ENCODE measurements at places on chromosomes 3 and 15. TPM values are rescaled to one million over a fixed set of nuclear protein-coding genes. Genes with fewer than 3 reads are reported as not detected.
A peak's percentile ranks its signal among the peaks of the same experiment; 100 is the strongest.

The COL7A1 gene
- total RNA-seq: 12.5 TPM

The KBTBD13 gene
- total RNA-seq: not detected

The ADAMTS17 gene
- 5.1 TPM for total RNA-seq

The TMEM108 gene
- total RNA-seq: 0.98 TPM

The DNAH1 gene
- total RNA-seq: 11.5 TPM

The FEZF2 gene
- total RNA-seq: not detected

The AGTR1 gene
- total RNA-seq: 20.3 TPM

The ATP2B2 gene
- 0.15 TPM for total RNA-seq

The ACTC1 gene
- 1.6 TPM for total RNA-seq

DNA sequence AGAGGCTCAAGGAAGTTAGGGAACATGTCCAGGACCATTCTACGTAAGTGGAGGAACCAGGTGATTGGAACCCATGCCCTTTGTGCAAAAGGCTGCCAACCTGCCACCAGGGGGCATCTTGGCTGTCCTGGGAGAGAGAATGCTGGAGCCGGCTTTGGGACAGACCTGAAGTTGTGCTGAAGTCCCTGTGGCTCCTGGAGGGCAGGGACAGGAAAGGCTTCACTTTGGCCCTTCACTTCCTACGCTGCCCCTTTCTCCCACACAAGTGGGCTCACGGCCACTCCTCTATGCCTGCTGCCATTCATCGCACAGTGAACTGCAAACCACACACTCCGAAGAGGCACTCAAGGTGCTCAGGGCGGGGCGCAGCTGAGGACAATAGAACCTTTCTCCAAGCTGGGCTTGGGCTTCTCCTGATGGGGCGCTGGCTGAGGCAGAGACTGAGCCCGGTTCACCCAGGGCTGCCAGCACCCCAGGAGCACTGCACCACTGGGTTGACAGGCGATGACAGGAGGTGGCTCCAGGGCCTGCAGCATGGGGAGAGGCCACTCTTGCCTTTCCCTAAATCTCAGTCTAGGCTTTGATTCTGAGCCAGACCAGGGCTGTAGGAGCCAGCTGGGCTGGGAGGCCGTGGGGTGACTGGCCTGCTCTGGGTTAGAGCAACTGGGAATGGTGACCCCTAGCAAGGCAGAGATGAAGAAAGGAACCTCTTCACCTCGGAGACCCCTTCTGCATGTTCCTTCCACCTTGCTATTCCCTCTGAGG, 8.4 kb downstream of the SHF start:
- DNase-seq: no peak
- H3K27me3 ChIP-seq: no peaks in the 10 kb centered on the region
- no peaks in the 10 kb centered on the region for H3K4me1 ChIP-seq
- no peaks in the 10 kb centered on the region for H3K36me3 ChIP-seq

- no peak for DNase-seq
- no peaks in the 10 kb centered on the region for H3K4me1 ChIP-seq
- no peaks in the 10 kb centered on the region for H3K27me3 ChIP-seq
- no peak overlapping the region for H3K27ac ChIP-seq
- no peaks in the 10 kb centered on the region for H3K36me3 ChIP-seq
Measured at GRCh38 chr3:79178471-79179180, 589.2 kb downstream of the ROBO1 start.

DNA sequence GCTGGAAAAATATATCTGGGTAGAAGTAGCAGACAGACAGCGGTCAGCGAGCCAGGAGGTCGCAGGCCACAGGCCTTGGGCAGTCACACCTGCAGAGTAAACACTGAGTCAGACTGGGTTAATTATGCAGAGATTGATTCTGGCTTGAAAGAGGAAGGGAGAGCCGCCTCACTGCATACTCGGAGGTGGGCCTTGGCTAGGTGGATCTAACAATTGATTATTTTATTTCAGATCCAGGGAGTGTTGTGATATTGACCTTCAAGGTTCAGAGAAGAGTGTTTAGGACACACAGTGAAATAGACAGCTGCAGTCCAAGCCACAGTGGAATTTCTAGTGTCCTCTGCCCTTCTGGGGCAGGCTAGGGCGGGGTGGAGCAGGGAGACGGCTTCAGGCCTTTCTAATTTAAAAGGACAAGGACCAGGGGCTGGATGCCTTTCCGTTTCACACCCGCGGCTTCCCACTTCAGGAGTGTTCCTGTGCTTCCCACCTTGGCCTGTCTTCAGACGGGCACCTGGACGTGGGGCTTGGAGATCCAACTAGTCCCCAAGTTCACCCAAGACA, 237.3 kb downstream of the XXYLT1 start:
- no peak for DNase-seq
- H3K36me3 ChIP-seq: no peaks in the 10 kb centered on the region
- H3K4me3 ChIP-seq: no peak overlapping the region
- H3K27me3 ChIP-seq: no peaks in the 10 kb centered on the region
- H3K27ac ChIP-seq: no peak overlapping the region
- no peaks in the 10 kb centered on the region for H3K4me1 ChIP-seq

DNA sequence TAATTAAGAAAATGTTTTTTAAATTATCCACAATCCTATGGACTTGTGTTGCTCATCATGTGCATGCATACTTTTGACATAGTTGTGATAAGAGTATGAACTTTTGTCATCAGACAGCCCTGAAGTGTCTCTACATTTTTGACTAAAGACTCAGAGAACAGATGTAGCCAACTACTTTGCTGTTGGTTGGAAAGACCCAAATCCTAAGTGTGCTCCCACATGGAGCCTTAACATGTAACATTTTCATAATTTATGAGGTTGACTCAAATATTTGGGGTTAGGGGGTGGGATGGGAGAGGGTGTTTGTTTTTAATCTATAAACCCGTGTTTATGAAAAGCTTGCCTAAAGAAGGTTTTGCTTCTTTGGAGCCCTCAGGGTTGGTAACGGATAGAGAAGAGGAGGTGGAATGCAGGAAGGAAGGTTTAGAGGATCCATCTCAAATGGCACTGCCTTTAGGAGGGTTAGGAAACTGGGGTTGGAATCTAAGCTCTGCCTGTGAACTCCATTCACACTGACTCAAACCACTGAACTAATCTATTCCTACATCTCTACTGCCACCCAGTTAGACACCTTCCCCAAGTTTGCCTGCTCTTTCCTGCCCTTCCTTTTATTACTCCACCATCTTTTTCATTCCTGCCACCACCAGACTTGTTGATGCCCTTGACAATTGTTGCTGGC, 3.7 kb downstream of the BOC start:
- H3K27me3 ChIP-seq: no peaks in the 10 kb centered on the region
- no peaks in the 10 kb centered on the region for H3K4me1 ChIP-seq
- peak overlapping the region; percentile 86 for H3K4me3 ChIP-seq

DNA sequence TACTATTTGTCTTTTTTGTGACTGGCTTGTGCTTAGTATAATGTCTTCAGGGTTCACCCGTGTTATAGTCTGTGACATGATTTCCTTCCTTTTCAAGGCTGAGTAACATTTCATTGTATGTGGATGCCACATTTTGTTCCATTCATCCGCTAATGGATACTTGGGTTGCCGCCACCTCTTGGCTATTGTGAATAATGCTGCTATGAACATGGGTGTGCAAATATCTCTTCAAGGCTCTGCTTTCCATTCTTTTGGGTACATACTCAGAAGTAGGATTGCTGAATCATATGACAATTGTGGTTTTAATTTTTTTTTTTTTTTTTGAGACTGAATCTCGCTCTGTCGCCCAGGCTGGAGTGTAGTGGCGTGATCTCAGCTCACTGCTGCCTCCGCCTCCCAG, 15.4 kb downstream of the CRTC3 start:
- H3K36me3 ChIP-seq: no peaks in the 10 kb centered on the region
- DNase-seq: no peak
- H3K4me1 ChIP-seq: no peaks in the 10 kb centered on the region
- no peak overlapping the region for H3K27ac ChIP-seq
- H3K4me3 ChIP-seq: no peak overlapping the region

GRCh38 chr15:92069308-92070250, 216.1 kb downstream of the SLCO3A1 start:
- no peaks in the 10 kb centered on the region for H3K27me3 ChIP-seq
- H3K36me3 ChIP-seq: no peaks in the 10 kb centered on the region
- no peaks in the 10 kb centered on the region for H3K4me1 ChIP-seq
- peak overlapping the region; percentile 4 for H3K4me3 ChIP-seq

DNA sequence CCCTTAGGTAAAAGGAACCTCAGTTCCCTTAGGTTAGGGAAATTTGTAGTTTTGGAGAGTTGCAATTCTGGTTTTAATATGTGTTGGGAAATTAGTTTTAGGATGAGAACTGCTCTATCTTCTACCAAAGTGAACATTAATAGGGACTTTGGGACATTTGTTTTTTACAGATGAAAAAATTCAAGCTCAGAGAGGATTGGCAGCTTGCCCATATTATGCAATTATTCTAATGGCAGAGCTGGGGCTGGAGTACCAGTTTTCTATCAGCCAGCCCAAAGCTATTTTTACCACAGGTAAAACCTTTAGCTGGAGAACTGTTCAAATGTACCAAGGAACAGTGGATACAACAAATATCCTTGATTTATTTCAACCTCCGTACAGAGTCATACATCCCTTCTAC, 127.0 kb downstream of the CPNE4 start:
- no peaks in the 10 kb centered on the region for H3K27me3 ChIP-seq
- H3K27ac ChIP-seq: no peak overlapping the region
- no peak for DNase-seq
- no peaks in the 10 kb centered on the region for H3K36me3 ChIP-seq
- H3K4me3 ChIP-seq: no peak overlapping the region
- no peaks in the 10 kb centered on the region for H3K4me1 ChIP-seq

GRCh38 chr3:151372063-151372820, 12.3 kb downstream of the P2RY12 start:
- no peak overlapping the region for H3K4me3 ChIP-seq
- no peak overlapping the region for H3K27ac ChIP-seq
- no peak for DNase-seq
- H3K36me3 ChIP-seq: no peaks in the 10 kb centered on the region

DNA sequence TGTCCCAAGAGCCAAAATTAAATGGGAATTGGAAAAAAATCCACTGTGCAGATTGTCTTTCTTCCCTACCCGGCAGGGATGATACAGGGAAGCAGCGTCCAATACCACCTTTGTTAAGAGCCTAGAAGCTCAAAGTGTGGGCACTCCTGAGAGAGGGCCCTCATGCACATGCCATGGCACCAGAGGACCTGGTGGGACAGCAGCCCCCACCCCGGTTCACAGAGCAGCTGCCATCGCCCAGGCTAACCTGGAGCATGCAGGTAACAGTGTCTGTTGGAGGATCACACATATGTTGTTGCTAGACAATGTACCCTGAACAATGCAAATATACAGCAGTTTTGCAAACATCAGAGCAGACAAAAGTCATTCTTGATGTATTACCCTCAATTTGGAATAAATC, 206.5 kb downstream of the TJP1 start:
- no peak for DNase-seq
- H3K4me1 ChIP-seq: no peaks in the 10 kb centered on the region
- no peaks in the 10 kb centered on the region for H3K36me3 ChIP-seq

- no peaks in the 10 kb centered on the region for H3K36me3 ChIP-seq
- H3K4me3 ChIP-seq: no peak overlapping the region
- no peak overlapping the region for H3K27ac ChIP-seq
- no peak for DNase-seq
- no peaks in the 10 kb centered on the region for H3K27me3 ChIP-seq
- no peaks in the 10 kb centered on the region for H3K4me1 ChIP-seq
Measured at GRCh38 chr3:101529816-101530685, 17.0 kb upstream of the SENP7 start.

DNA sequence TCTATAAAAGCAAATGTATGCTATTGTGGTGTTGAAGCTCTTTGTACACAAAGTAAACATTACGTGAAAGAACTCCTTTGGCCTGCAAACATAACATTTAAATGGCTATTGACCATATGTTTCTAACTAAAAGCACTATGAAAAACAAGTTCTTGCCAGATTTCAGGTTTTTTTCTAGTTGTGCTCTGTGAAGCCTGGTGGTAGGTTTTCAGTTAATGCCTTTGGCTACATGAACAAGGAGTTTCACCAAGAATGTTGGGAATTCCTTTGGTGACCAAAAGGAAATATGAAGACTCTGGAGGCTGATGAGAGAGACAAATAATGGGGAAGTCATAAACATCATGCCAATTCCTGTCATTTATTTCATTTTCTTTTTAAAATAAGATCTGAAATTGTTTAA, 66.0 kb downstream of the RBMS3 start:
- H3K36me3 ChIP-seq: no peaks in the 10 kb centered on the region
- H3K4me3 ChIP-seq: no peak overlapping the region
- no peak for DNase-seq
- H3K27ac ChIP-seq: no peak overlapping the region
- no peaks in the 10 kb centered on the region for H3K4me1 ChIP-seq

- DNase-seq: no peak
- no peaks in the 10 kb centered on the region for H3K27me3 ChIP-seq
- no peak overlapping the region for H3K27ac ChIP-seq
- no peak overlapping the region for H3K4me3 ChIP-seq
Measured at GRCh38 chr3:37892927-37893600, 31.4 kb downstream of the CTDSPL start.

DNA sequence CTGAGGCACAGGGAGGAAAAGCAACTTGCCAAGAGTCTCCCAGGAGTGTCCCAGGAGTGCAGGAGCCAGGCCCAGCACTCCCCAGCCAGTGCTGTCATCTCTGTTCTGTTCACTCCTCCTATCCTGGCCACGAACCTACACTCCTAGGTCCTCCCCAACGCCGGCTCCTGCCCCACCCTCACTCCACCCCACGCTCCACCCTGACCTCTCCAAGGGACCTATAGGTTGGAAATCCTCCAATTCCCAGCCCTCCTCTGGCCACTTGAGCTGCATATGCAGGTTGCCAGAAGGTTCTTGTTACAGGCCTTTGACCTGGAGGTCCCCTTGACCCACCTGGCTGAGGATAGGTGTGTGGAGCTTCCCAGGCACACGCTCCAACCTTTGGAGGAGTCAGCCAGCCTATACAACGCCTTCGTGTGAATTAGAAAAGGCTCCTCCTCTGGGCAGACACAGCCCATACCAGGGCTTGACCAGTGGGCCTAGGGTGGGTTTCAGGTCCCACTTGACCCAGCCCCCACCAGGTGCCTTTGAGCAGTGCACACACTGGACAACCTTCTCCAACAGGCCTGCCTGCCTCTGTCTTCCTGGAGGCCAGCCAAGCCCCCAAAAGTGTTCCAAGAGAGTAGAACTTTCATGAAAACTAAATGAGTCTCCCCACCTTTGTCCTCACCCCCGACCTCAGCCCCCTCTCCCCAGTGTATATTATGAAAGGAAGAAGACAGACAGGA, 167.2 kb upstream of the TLE3 start:
- no peaks in the 10 kb centered on the region for H3K36me3 ChIP-seq
- no peak for DNase-seq
- no peaks in the 10 kb centered on the region for H3K27me3 ChIP-seq
- no peak overlapping the region for H3K4me3 ChIP-seq
- H3K4me1 ChIP-seq: no peaks in the 10 kb centered on the region

All from breast epithelium (tissue), 4 donors.